Natural killer cell (primary cell): ENCODE measurements at places on chromosomes 2 and 18.

GRCh38 chr2:96819128-96819875 lies 3.2 kb downstream of the CNNM3 start:
- no peak for DNase-seq

DNA sequence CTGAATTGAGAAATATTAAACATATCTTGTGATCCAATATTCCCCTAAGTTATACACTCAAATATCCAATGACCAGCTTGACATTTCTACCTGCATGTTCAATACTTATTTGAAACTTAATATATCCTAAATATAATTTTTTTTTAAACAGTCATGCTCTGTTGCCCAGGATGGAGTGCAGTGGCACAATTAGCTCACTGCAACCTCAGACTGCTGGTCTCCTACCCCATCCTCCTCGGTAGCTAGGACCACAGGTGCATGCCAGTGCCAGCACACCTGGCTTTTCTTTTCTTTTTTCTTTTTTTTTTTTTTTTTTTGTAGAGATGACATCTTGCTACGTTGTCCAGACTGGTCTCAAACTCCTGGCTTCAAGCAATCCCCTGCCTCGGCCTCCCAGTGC lies 4.2 kb downstream of the KYNU start:
- DNase-seq = no peak

- DNase-seq = no peak
These were observed 44.6 kb upstream of the SMAD2 start for GRCh38 chr18:47975105-47975504.

- no peak for DNase-seq
These were observed 1296.0 kb upstream of the ZEB2 start for GRCh38 chr2:145815933-145816332.

GRCh38 chr2:177074099-177074710 lies 138.4 kb upstream of the HNRNPA3 start:
- DNase-seq = no peak

- no peak for DNase-seq
These were observed 93.4 kb upstream of the COL3A1 start for GRCh38 chr2:188880740-188881139.

DNA sequence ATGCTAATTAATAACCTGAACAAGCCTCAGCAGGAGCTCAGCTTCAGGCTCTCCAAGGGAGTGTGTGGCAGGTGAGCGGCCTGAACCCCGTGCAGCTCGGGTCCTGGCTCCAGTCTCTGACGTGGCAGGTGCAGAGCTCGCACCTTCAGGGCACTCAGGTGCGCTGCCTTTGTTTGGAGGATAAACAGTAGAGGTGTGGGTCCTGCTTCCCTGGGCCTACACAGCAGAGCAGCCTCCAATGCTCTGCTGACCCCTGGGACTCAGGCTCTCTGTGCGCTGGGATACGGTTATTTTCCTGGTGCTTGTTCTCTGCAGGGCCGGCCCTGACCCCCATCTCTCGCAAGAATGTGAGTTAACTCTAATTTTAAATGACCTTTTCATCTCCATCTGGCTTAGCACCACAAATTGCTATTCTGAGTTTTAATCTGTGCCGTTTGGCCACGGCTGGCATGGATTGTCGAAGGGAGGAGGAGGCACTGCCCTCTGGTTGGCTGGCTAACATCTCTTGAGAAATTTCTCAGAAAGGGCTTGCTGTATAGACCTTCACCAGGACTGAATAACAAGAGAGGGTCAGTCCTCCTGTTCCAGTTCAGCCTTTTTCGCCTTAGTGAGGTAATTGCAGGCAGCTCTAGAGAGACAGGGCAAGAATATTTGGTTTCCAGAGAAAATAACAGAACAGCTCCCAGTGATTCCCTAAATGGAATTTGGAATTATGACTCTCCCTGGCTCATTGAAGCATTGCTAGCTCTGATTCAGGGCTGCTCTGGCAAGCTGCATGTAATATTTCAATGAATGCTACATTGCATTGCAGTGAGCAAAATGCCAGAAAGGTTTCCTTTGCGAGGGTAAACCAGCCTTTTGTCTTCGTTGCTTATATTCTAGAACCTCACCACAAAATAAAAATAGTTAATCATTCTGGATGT lies 161.8 kb downstream of the DCDC2C start:
- DNase-seq = no peak

GRCh38 chr2:144248350-144249034 lies 271.4 kb downstream of the ZEB2 start:
- DNase-seq = no peak

GRCh38 chr2:77314721-77315120 lies 207.5 kb downstream of the LRRTM4 start:
- no peak for DNase-seq

DNA sequence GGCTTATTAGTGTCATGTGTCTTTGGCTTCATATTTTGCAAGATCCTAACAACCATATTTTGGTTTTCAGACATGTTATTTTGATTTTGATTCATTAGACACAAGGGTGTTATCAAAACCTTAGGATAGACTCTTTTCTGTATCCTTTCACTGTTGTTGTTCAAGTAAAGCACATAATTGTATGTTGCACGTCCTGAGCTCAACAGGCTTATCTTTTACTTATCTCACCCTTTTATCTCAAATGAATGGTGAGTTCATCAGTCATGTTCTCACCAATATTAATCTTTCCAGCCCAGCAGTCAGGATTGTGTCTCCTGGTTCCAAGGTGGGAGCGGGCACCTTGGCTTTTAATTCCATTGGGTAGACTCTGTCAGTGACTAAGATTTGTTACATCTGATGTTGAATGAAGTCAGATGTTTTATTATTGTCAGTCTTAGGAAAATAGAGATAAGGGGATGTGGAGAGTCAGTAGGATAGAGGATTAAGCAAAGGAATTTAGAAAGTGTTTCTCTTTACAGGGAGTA lies 11.9 kb downstream of the GPN1 start:
- DNase-seq = no peak

GRCh38 chr2:130300258-130300969 lies 42.3 kb upstream of the IMP4 start:
- no peak for DNase-seq

DNA sequence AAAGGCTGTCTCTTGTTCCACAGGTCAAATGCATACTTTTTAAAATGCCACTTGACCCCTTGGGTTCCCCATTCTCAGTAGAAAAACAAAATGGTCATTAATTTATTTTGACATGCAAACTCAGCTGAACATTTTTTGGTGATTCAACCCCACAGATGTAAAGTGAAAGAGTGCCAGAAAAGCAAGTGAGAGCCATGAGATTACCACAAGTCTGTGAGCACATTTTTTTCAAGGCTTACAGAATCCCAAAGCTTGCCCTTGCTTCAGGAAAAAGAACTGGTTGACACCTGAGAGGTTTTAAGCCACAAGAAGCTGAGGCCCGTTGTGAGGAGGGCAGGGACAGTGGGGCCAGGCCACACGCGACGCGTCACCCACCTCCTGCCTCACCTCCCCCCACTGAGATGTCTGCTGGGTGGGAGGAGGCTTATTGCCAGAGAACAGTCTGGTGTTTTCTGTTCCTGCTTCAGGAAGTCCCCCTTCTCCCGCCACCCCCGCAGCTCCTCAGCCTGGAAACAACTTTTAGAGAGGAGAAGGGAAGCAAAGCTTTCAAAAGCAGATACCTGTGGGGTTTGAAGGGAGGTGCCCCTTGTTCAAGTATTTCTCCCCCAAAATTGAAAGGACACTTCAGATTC lies 70.4 kb upstream of the CYP1B1 start:
- DNase-seq = no peak

- DNase-seq = peak; percentile 67
These were observed 28.1 kb downstream of the MAP4K4 start for GRCh38 chr2:101725515-101726192.

DNA sequence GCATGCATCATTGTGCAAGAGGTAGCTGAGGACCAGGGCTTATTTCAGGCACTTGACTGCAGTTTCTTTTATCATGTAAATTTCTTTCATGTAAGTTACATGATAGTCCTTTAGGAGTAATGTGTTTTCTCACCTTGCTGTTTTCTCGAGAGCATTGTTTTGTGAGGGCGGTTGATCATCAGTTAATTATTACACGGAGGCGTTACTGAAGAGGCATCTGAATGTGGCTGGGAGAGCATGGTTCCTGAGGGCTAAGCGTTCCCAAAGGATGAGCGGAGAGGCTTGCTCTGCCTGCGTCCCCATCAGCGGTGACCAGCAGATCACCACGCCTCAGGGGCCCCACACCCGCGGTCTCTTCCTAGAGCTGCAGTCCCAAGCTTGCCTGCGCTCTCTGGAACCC lies 156.1 kb upstream of the NFATC1 start:
- DNase-seq = no peak

GRCh38 chr2:2107627-2108026 lies 223.4 kb downstream of the MYT1L start:
- DNase-seq = no peak

- no peak for DNase-seq
These were observed 28.8 kb downstream of the GMCL1 start for GRCh38 chr2:69858261-69858660.

GRCh38 chr2:11203480-11203879 lies 48.2 kb downstream of the SLC66A3 start:
- no peak for DNase-seq

GRCh38 chr2:98503481-98504105 lies 58.9 kb downstream of the INPP4A start:
- DNase-seq = no peak

DNA sequence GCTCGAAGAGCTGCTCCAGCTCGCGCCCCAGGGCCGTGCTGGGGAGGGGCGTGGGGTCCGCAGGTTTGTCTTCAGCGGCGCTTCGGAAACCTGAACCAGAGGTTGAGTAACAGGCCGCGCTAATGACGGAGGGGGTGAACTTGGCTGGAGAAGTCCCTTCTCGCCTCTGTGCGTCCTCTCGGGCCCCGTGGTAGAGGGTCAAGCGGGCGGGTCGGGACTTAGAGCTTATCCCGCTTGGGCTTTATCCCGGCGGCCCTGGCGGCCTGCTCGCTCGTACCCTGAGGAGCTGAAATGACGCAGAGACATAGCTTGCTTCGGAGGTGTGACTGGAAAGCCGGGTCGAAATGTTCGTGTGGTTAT lies 479 bp downstream of the RNMT start:
- DNase-seq = peak; percentile 61

DNA sequence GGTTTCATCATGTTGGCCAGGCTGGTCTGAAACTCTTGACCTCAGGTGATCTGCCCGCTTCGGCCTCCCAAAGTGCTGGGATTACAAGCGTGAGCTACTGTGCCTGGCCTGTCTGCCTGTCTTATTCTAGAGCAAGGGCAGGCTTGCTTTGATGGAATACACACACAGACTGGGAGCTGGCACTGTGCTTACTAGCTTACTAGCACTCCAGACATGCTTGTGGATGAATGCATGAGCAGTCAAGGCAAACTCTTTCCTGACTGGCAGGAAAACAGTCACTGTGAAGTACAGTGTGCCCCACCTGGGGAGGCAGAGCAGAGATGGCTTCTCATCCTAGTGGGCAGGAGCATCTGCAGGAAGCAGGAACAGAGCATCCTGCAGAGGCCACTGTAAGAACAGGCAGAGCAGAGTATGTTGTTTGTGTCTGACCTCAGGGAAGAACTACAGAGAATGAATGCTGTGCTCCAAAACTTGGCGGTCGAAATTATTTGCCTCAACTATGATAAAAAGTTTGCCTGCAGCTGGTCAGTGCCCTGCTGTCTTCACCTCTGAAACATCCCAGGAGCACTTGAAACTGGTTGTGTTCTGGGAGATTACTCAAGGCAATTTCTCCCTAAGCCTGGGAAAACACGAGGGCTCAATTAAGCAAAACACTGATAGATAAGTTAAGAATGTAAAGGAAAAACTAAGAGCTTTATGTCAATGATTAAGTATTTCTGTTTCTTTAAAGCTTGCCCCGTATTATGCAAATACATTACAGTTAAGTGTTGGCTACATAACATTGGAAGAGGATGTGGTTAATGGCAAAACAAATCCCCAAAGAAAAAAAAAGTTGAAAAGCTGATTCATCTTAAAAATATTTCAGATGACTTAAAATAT lies 102.4 kb downstream of the VAPA start:
- DNase-seq = no peak

GRCh38 chr18:36360256-36360909 lies 62.9 kb downstream of the FHOD3 start:
- DNase-seq = no peak

GRCh38 chr2:12819103-12819475 lies 102.4 kb downstream of the TRIB2 start:
- DNase-seq = no peak

DNA sequence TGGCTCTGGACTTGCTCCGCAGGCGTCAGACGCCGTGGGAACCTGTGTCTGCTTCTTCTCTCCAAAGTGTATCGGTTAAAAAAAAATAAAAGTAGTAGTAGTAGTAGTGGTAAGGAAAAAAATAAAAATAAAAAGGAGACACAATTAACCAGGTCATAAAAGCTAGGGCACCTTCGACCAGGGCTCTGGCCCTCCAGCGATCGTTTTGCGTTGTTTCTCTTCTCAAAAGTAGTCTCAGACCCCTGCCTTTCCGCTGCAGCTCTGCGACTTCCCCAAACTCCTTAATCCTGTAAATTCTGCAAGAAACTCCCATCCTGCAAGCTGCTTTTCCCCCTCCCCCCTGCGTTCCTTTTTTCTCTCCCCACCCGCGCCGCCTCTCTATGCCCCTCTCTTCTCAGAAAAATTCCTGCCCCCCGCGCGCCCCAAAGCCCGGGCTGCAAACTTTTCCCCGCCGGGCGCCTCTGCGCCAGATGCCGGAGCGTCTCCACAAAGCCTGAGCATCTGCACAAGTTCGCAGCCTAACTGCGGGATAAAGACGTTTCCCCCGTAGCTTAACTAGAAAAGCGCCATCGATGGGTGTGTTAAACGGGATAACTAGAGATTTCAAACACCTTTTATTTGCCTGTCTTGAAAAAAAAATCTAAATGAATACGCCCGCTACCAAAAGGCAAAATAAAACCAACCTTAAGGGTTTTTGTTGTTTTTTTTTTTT lies 1.8 kb upstream of the SALL3 start:
- DNase-seq = no peak

DNA sequence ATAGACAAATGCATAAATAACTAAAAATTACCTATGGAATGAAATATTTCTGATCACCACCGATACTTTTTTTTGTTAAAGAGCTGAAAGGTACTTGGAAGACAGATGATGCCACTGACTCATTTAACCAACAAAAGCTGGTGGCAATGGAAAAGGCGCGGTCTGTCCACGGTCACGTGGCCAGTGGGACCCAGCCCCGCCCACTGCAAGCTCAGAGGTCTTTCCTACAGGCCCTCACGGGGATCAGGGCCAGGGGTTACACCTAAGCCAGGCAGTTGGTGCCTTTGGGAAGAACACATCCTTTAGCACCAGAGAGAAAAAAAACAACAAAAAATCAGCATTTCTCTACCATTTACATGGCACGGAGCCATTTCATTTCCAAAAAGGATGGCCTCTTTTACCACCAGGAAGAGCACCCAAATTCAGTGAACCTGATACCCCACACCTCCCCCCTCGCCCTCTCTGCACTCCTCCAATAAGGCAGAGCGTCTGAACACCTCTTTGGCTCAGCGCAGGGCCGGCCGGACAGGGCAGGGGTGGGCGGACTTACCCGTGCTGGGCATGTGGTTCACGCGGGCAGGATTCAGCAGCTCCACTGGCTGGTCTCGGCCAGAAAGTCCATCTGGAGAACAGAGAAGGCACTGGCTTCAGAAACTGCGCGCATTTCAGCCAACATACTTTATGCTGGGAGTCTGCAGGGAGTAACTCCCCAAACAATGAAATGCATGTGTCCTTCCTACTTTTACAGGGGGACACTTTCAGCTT lies 164.6 kb downstream of the HDAC4 start:
- DNase-seq = no peak
